ENCODE measurements at places on chromosomes 1 and 21.

DNA sequence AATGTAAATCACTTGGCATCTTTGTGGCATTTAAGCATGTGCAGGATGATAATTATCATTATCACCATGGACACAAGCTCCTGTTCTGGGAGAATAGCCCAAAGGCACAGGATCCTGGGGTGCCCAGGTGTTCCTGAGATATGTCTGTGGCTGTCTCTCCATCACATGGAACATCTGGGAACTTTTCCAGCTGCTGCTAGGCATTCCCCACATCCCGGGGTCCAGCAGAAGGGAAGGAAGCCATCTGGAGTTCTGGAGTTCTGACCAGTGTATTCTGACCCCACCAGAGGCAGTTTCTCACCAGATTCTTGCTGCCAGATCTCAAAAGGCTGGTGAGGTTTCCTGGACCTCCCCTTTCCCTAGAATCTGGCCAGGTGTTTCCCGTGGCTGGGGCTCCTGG lies 259.7 kb upstream of the VAMP3 start:
- no peak for DNase-seq

DNA sequence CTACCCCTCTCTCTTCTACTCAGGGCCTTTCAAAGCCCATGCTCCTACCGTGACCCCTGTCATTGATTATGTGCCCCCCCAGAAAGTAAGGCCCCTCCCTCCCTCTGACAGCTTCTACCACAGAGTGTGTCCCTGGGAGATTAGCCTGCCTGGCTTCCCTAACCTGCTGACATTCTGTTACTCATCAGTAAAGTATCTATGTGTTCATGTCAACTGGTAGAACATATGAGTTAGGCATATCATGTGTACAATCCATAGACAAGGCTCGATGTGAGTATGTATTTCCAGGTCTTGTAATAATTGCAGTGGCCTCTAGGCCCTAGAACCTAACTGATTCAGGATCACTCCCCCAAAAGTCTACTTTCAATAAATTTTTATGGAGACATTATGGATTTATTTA lies 120.0 kb downstream of the GIPC2 start:
- DNase-seq = no peak

GRCh38 chr1:108893141-108893530 lies 16.4 kb downstream of the GPSM2 start:
- no peak for DNase-seq

GRCh38 chr1:107464827-107465226 lies 324.0 kb downstream of the NTNG1 start:
- DNase-seq = no peak

- no peak for DNase-seq
Measured at GRCh38 chr1:41673806-41674205, 189.3 kb upstream of the EDN2 start.

- DNase-seq = no peak
Measured at GRCh38 chr1:153711026-153711425, 16.8 kb upstream of the INTS3 start.

- no peak for DNase-seq
Measured at GRCh38 chr1:58754683-58755467, 29.0 kb downstream of the JUN start.

- DNase-seq = no peak
Measured at GRCh38 chr1:95096218-95096841, 20.8 kb upstream of the TLCD4 start.

Measured in renal cortex interstitium (tissue), 15 donors.